ENCODE measurements at places on chromosomes 12 and 14.

GRCh38 chr12:9649532-9649940 lies 20.0 kb upstream of the CLEC2D start:
- DNase-seq: no peak

- DNase-seq: no peak
These were observed 80.9 kb upstream of the OTX2 start for GRCh38 chr14:56891226-56891625.

GRCh38 chr12:57221169-57221917 lies 4.7 kb downstream of the NXPH4 start:
- no peak for DNase-seq

DNA sequence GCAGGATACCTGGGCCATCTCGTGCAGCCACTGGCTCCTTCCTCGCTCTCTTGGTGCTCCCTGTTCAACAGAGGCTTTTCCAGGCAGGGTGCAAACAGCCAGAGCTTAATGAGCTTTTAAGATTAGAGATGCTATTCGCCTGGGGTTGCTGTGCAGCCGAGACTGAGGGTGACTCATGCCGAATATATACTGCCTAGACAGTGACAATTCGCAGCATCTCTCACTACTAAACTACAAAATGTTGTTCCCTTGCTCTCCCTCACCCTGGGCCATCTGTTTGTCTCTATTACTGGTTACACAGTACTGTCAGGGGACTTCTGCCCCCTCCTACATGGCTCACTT lies 26.0 kb upstream of the TESC start:
- no peak for DNase-seq

DNA sequence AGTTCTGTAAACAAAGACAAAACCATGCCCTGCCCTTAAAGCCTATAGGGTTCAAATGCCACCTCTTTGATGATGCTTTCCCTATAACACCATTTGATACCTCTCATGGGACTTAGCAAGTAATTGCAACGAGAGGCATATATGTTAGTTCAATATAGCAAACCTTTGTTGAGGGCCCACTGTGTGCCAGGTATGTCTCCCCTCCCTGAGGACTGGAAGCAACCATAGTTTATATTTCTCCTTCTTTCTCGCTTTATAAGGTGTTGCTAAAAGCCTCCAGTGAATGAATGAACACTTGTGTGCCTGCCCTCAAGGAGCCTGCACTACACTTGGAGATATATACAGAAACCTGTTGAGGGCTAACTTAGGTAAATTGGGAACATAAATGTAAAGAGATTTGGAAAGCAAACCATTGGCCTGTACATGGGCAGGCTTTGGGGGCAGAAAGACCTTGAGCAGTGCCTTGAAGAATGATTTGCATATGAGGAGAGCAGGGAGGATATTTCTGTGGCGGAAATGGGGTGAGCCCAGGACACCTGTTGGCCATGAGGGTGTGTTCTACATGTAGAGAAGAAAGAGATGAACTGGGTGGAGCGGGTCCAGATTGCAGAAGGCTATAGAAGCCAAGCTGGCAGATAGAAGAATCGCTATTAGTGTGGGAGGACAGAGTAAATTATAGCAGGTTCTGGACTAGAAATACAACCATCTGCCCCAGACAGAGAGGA lies 1.8 kb upstream of the CKAP4 start:
- DNase-seq: no peak

DNA sequence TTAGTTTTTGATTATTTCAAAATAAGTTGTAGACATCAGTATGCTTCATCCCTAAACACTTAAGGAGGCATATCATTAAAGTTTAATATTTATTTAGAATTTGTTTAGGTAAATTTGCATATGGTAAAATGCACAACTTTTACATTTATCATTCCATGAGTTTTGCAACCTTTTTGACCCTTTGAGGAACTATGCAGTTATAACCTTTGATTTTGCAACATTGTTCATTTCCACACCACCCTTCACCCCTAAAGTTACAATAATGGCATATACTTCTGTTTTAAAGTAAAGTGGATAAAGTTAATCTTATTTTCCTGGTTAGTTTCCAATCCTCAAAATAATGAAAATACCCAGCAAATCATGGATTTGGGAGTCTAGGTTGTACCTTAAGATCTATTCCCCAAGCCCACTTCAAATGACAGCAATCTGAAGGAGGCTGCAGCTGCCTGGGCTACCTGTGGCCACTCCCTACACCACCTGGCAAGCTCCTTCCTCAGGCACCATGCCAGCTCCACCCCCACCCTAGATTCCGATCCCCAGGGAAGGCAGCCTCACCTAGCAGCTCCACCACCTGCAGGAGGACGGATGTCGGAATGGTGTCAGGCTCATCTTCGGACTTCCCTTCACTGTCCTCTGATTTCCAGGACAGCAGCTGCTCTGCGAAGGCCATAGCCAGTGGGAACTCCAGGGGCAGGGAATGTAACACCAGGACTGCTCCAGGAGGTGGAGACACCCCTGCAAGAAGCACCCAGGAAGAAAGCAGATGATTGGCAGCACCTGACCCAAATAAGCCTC lies 65.1 kb downstream of the TRAFD1 start:
- DNase-seq: no peak

GRCh38 chr12:80857311-80857710 lies 80.4 kb downstream of the LIN7A start:
- DNase-seq: no peak

- no peak for DNase-seq
These were observed 51.1 kb downstream of the SLC25A47 start for GRCh38 chr14:100374270-100374669.

DNA sequence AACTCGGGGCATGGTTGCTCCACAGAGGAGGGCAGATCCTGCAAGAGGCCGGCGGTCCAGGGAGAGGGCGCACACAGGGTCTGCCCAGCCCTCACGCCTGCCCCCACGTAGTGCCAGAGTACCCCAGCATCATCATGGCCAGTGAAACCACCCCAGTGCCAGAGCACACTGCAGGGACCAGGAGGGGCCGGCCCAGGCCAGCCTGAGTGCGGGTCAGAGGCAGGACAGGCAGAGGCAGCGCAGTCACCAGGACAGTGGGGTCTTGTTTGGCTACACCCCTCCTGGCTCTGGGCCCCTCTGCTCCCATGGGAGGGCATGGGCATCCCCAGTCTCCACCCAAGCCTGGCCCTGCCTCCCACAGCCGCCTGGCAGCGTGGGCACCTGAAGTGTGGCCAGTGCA lies 34.7 kb downstream of the LRCOL1 start:
- DNase-seq: no peak

GRCh38 chr12:7498809-7499208 lies 4.8 kb downstream of the CD163 start:
- DNase-seq: no peak

DNA sequence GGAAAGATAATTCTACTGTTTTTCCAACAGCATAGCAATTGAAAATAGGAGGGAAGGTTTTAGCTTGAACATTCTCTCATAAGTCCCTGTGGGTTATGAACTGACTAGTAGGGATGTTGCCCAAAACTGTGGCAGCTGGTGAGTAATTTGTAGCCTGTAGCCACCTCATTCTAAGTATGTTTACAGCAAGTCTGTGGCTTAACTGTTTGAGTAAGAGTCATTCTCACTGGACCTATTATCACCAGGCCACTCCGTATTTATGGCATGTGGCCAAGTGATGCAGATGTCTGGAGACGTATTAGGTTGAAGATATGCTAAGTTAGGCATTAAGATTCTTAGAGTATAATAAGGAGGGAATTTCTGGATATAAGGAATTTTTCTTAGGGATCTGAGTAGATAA lies 458.3 kb downstream of the ETNK1 start:
- no peak for DNase-seq

GRCh38 chr12:15193946-15194345 lies 27.3 kb downstream of the RERG start:
- DNase-seq: no peak

DNA sequence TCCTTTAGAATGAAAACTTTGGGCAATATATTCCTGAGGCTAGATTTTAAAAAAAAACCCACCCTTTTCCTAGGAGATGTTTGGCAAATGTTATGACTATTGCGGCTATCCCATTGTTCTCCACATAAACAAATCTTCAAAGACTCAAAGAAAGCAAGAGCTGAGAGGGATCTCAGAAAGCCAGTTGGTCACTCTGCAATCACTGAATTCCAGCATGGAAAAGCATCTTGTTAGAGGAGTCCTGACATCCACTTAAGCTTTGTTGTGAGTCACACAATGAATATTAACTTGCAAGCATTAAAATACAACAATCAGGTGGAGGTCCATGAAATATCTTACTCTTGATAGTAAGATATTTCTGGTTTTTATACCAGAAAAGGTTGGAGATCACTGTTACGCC lies 11.0 kb upstream of the PTPRB start:
- DNase-seq: no peak

Data from stimulated activated CD4-positive, alpha-beta T cell treated with anti-CD3 and anti-CD28 coated beads, TNF-alpha, amount 100 ng/mL, for 24 hours (primary cell).